NCI-H524 treated with DMSO at 0.1 percent for 48 hours (cell line): ENCODE measurements at places on chromosomes 5 and 9.

DNA sequence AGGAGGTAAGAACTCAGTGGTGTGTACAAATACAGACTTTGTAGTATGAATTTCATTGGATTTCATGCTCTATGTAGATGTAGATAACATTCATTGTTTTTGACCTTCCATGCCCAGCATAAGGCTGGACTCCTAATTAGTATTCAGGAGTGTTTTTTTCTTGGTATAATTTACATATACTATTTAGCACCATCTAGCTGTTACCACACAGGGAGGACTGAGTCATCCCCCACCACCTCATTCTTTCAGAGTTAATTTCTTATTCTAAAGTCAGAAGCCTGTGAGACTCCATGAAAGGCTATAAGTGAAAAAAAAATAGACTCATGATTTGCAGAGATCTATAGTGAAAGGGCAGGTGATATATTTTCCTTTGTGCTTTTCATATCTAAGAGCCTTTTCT lies 555.0 kb downstream of the PRR16 start:
- no peak for DNase-seq

DNA sequence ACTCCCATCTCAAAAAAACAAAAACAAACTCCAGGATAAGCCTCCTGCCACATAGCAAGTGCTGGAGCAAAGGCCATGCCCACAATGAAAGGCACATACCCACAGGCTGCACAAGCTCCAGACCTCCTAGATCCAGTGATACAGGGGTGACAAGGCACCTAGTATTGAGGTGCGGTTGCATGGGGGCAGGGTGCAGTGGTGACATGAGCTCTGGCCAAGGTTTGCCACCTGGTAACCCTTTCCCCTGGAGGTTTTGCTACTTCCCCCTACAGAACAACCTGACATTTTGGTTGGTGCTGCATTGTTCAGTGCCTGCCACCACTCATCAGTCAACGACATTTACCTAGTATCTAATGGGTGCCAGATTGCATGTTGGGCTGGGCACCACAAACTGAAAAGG lies 14.5 kb downstream of the CDKN2AIPNL start:
- no peak for DNase-seq

DNA sequence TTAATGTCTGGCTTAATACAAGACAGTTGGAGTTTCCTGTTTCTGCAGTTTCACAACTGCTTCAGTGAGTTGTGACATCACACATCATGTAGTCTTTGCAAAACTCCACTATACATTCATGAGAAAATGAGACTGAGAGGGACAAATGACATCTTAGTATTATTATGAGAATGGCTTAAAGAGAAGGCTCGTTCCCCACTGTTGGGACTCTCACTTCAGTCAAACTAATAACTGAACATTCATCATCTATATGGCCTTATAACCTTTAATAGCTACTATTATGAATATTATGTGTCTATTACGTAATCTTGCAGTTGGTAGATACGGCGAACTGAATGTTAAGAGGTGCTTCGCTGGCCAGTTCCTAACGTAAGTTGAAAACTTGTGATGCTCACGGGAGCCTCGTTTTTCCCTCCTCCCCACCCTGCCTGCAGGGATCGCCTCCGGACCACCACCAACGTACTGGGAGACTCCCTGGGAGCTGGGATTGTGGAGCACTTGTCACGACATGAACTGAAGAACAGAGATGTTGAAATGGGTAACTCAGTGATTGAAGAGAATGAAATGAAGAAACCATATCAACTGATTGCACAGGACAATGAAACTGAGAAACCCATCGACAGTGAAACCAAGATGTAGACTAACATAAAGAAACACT lies 79.4 kb downstream of the SLC1A3 start:
- no peak for DNase-seq

DNA sequence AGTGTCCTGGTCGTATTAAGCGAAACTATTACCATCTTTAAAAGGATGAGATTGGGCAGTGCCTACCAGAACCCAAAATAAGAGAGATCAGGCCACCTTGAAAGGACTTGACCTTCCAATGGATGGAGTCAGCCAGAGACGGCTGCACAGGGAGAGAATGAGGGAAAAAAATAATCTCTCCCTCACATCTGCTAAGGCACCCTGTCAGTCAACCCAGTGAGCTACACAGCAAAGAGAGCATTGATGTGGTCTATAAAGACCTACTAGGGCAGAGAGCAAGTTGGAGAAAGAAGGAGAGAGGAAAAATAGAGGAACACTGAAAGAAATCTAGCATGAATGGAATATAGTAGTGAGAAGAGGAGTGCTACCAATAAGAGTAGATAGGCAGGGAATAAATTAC lies 68.0 kb upstream of the FTMT start:
- DNase-seq, result no peak

DNA sequence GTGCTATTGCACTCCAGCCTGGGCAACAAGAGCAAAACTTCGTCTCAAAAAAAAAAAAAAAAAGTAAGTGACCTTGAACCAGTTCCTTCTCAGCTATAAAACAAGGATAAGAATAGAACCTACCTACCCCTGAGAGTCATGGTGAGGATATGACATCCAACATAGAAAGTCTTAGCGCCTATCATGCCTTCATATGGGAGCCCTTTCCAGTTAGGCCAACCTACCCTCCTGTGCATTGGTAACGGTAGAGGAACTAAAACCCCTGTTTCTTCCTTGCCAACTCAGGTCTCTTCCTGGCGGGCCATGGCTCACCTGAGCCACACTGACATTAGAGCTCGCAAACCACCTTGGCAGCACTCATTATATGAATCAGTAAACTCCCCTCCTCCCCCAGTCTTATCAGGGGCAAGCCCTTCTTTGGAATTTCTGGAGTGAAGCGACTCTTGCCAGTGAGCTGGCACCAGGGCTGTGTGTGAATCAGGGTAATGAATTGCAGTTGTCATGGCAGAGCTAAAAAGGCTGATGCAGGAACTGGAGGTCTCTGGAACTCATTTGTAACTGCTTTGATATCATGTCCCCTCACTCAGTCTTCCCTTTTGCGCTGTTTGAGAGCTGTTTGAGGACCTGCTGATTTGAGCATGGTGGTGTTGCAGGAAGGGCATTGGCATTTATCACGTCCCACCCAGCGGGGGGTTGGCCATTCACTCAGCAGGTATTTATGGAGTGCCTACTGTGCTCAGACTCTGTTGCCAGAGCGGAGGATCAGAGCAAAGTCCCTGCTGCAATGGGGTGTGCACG lies 10.3 kb downstream of the WWC1 start:
- no peak for DNase-seq

- DNase-seq, result no peak
Observed at GRCh38 chr9:96158147-96158546, 143.8 kb downstream of the HSD17B3 start.

DNA sequence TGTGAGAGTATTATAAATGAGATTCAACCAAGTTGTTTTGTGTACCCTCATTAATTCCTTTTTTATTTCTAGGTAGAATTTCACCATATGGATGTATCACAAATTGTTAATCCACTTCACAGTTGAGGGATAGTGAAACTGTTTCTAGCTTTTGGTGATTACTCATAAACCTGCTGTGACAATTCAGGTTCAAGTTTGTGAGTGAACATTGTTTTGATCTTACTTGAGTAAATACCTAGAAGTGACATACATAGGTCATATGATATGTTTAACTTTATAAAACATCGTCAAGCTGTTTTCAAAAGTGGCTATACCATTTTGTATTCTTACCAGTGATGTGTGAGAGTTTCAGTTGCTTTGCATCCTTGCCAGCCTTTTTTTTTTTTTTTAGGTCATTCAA lies 112.9 kb downstream of the CAMK4 start:
- peak; percentile 33 for DNase-seq

GRCh38 chr5:171614971-171615653 lies 170.5 kb upstream of the SMIM23 start:
- DNase-seq, result no peak

GRCh38 chr5:33795496-33795895 lies 96.3 kb downstream of the ADAMTS12 start:
- DNase-seq, result no peak

- no peak for DNase-seq
Observed at GRCh38 chr9:131720330-131720729, 19.5 kb downstream of the RAPGEF1 start.

GRCh38 chr5:96260009-96260408 lies 173.0 kb downstream of the PCSK1 start:
- DNase-seq, result no peak

DNA sequence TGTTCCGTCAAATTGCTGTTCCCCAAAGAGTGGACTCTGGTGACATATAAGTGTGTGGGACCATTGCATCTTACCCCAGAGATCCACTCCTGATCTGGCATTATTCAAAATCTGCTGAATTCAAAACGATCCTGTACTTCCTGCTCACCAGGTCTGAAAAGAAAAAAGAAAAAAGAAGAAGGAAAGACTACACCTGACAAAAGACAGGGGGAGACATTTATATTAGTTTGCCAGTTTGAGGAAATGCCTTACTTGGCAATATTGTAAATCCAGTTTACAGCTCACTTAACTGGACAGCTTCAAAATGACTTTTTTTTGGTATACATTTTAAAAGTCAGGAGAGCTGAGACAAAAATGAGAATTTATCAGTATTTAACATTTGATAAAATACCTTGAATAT lies 15.0 kb upstream of the GRHPR start:
- DNase-seq, result no peak

DNA sequence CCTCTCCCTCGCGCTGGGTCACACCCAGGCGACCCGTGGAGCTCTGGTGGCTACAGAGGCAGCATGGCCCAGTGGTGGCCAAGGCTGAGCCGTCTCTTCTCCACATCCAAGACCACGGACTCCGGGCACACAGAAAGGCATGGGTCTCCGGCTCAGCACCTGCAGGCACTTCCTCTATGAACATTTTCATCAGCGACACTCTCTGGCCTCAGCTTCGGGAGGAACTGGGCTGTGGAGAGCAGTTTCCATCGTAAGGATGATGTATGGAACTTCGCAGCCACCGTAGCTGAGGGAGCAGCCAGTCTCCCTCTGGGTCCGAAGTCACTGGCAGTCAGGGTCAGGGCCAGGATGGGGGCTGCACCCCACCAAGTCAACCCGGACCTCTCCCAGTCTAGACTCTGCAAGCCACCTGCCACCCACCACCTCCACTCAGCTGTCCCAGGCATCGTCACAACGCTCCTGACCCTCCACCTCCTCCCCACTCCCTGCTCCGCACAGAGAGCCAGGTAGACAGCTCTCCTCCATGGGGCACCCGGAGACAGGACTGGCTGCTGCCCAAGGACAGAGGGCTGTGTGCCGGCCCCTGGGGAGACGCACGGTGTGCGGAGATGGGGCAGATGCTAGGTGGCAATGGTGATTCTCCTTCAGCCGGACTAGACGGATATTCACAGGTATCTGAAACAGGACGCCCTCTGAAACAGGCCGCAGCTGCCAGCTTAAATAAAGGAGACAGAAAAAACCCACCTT lies 9.7 kb downstream of the QSOX2 start:
- DNase-seq, result no peak

- DNase-seq, result no peak
Observed at GRCh38 chr5:20248118-20248517, 260.1 kb upstream of the CDH18 start.

DNA sequence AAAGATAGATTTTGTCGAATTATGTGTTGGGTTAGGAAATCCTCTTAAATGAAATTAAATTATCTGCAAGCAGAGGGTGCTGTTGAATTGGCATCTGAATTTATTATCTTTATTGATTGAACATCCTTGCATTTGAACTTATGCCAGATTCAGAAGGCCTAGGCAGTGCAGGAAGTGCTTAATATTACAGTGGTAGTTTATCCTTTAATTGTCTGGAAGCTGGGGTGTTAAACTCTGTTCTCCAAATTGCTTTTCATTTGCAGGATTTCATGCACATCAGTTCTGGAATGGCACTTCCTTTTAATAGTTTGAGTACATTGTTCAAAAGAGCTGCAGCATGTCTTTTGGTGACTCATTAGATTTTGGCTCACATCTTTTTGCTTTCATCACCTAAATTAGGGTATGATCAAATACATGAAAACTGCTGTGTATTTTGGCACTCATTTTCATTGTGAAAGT lies 186.3 kb downstream of the KDM4C start:
- peak; percentile 11 for DNase-seq

DNA sequence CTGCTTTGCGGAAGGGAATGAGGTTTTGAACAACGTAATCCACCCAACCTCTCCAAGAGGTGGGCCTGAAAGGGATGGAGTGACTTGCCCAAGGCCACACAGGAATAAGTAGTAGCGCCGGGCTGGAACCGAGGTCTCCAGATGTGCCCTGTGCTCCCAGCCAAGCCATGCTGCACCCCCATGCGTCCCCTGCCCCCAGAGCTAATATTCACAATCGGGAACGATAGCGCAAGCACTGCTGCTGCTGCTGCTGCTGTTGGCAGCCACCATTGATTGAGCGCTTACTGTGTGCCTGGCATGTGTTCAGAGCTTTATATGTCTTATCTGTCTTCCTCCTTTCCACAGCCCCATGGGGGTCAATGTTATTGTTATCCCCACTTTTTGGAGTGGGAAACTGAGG lies 43.9 kb downstream of the AMBP start:
- no peak for DNase-seq
